ENCODE measurements at places on chromosomes 2 and 18. TPM values are rescaled to one million over a fixed set of nuclear protein-coding genes. Genes with fewer than 3 reads are reported as not detected.

Gene HRH4
- total RNA-seq = not detected

Gene IL36G
- total RNA-seq = not detected

Gene TDRD15
- not detected for total RNA-seq

Gene EVX2
- under 0.01 TPM for total RNA-seq

Gene KRTCAP3
- not detected for total RNA-seq

Gene SULT1C2
- 1.0 TPM for total RNA-seq

Gene NEUROD1
- total RNA-seq = not detected

Gene KIF1A
- 4.7 TPM for total RNA-seq

Gene ACMSD
- not detected for total RNA-seq

Gene DNAH6
- total RNA-seq = 1.0 TPM

Gene REL
- 6.8 TPM for total RNA-seq

Gene DHRS9
- total RNA-seq = 2.1 TPM

Gene SCYGR6
- total RNA-seq = not detected

Gene SCTR
- not detected for total RNA-seq

Gene ASB18
- total RNA-seq = 3.1 TPM

Gene SLC9A2
- total RNA-seq = 2.1 TPM

Gene SEMA4F
- total RNA-seq = 1.6 TPM

Gene SLC19A3
- total RNA-seq = 4.2 TPM

Gene ATOH8
- total RNA-seq = 8.4 TPM

Gene ID2
- total RNA-seq = 35.0 TPM

Gene MOGAT1
- total RNA-seq = not detected

Gene DSG4
- not detected for total RNA-seq

Gene LRATD1
- total RNA-seq = 5.2 TPM

Gene CABYR
- total RNA-seq = 3.1 TPM

Gene EMILIN1
- 61.6 TPM for total RNA-seq

Gene NT5DC4
- total RNA-seq = not detected

Gene FNDC4
- total RNA-seq = 5.2 TPM

Gene HMSD
- not detected for total RNA-seq

Gene G6PC2
- total RNA-seq = 1.0 TPM

Gene OTOF
- total RNA-seq = 5.2 TPM

Gene CPS1
- total RNA-seq = 3.7 TPM

Gene UPP2
- not detected for total RNA-seq
